ENCODE measurements at places on chromosomes 11 and 22.

- no peak for DNase-seq
Measured at GRCh38 chr11:87141980-87142514, 104.3 kb downstream of the TMEM135 start.

- no peak for DNase-seq
Measured at GRCh38 chr11:65661599-65662246, 993 bp downstream of the RELA start.

- DNase-seq = no peak
Measured at GRCh38 chr11:75029836-75030631, 41.3 kb downstream of the NEU3 start.

DNA sequence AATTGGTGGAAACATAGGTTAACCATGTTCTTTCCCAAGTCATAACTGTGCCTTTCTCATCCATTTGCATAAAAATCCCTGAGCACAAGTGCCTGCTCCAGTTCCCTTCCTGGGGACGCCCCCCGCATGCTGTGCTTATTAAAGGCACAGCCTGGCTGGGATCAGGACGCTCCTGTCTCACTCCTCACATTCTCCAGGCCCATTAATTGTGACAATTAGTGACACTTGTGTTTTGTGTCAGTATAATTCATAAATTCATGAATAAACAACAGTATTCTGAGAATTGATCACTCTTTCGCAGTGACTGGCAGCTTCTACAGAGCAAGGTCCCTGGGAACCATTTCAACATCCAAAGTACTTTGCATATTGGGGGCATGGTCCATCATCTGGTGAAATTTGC is 1354.4 kb downstream of the TBC1D22A start:
- DNase-seq = no peak

GRCh38 chr11:112834277-112834755 is 126.9 kb upstream of the NCAM1 start:
- DNase-seq = no peak

DNA sequence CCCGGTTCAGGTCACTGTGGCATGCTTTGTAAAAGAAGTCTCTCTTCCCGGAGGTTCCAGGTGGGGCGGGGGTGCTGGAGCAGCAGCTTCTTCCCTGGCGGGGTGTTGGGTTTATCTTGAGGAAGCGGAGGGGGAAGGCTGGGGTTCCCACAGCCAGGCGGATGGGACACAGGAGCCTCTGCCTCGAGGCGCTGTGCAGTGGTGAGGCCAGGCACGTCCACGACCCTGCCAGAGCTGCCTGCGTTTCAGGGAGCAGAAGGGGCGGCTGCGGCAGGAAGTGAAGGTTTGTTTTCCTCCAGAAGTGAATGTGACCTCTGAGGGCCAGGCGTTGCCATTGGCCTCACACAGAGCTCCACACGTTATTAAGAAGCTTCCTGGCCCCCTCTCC is 20.1 kb upstream of the ADORA2A start:
- DNase-seq = no peak

- peak; percentile 15 for DNase-seq
Measured at GRCh38 chr11:61587951-61588727, 7.3 kb upstream of the SYT7 start.

DNA sequence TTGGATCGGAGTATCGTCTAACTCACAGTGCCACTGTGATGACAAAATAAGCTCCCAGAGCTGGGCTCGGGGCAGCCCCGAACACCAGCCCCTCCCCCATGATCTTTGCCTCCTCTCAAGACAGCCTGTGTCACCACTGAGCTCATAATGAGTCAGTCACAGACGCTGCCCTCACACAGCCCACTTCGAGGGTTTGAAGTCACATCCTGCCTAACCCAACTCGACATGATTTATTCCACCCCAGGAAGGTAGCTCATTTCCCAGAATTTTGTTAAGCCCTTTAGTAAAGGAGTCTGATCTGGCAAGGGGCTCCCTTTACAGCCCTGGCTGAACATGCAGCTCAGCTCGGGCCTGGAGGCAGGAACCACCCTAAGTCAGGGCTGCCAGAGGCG is 22.8 kb downstream of the MYH9 start:
- DNase-seq = peak; percentile 70

DNA sequence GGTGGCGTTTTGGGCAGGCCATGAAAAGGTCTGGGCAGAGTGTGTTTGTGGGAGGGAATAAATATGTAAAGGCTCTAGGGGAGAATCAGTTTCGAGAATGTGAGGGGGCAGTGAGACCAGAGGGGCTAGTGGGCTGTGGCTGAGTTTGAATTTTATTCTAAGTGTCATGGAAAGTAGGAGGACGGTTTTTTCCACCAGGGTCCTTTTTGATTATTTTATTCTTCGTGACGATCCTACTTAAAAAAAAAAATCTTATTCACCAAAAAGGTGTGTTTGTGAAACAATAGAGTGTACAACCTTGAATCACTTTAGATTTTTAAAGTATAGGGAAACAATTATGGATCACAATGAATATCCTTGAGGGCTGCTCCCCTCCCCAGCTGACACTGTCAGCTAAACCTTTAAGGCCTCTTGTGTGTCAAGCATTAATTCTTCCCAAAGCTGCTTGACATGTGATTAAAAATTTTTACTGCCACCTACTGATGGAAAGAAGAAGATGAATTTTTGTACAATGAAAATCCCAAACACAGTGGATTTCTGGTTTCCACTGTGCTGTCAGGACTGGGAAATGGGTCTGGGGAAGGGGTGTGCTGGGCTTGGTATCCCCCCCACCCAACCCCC is 107.5 kb upstream of the OR4B1 start:
- no peak for DNase-seq

DNA sequence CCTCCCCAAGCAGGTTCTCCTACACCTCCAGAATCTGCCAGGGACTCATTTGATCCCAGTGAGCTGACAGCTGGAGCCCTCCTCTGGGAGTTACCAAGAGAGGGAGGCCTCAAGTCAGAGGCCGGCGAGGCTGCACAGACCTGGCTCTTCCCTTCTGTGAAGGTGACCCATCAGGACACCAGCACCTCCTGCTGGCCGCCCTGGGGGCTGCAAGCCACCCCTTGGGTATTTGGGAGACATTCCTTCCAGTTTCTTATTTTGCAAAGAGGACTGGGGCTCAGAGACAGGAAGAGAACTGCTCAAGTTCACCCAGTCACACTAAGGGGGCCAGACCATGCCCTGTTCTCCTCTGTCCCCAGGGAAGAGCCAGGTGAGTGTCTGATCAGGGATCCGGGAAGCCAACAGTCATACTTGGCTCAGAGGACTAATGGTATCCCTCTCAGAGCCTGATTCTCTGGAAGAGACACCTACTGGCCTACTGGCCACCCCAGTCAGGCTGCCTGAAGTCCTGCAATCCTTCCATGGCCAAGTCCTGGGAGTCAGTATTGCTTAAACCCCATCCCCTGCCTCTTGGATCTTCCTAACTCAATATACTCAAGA is 40.5 kb upstream of the RIC3 start:
- DNase-seq = no peak

DNA sequence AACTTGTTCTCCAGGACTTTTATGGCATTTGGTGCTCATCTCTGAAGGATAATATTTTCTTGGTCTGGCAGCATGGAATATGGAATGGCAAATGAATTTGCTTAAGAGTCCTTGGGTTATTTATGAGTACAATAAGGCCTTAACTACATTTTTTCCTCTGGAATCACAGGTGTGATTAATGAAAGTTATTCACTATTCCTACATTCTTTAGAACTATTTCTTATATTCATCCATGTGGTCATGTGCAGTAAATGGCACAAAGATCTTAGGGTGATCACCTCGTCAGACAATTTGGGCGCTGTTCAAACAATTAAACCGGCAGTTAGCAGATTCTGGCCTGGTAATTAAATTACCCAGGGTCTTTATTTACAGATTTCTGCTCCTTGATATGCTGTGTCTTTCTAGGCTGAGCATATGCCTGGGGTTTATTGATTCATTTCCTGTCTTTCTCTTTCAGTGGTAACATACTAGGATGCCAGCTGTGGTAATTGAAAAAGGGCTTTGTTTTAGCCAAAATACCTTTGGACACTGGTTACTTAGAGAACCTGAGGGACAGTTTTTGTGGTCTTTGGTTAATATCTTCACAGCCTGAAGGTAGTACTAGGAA is 31.6 kb downstream of the SIK2 start:
- DNase-seq = no peak

- no peak for DNase-seq
Measured at GRCh38 chr22:31857247-31857646, 87.1 kb upstream of the YWHAH start.

- DNase-seq = no peak
Measured at GRCh38 chr11:132472411-132473172, 1059.7 kb downstream of the OPCML start.

GRCh38 chr22:47192651-47193437 is 430.4 kb downstream of the TBC1D22A start:
- DNase-seq = no peak

- no peak for DNase-seq
Measured at GRCh38 chr11:35292279-35292678, 127.1 kb downstream of the SLC1A2 start.

DNA sequence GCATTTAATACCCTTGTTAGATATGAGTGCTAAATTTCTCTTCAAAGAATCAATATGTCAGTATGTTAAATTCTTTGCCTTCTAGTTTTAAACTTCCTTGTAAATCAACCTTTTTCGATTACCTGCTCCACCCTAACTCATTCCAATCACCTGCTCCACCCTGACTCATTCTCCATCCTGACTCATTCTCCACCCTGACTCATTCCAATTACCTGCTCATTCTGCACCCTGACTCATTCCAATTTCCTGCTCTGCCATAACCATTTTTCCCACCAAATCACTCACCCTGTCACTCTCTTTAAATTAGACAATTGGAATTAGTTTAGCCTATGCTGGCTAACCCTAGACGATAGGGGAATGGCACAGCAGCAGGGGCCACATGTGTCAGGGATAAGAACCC is 519.5 kb upstream of the LRRC4C start:
- no peak for DNase-seq

DNA sequence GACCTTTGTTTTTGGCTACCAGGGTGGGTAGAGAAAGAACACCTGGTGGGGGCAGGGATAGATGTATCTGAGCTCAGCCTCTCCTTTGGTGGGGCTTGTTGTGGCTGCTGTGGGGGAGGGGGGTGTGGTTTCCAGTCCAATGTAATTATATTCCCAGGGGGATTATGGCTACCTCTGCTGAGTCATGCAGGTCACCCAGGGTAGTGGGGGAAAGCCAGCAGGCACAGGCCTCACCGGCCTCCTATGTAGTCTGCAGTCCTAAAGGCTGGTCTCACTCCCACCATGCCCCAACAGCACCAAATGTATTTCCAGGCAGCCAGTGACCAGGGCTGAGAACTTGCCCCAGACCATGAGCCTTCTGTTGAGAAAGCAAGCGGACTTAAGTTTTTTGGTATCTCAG is 119.6 kb downstream of the DYNC2H1 start:
- no peak for DNase-seq

- DNase-seq = no peak
Measured at GRCh38 chr11:14544611-14545010, 24.4 kb upstream of the PSMA1 start.

DNA sequence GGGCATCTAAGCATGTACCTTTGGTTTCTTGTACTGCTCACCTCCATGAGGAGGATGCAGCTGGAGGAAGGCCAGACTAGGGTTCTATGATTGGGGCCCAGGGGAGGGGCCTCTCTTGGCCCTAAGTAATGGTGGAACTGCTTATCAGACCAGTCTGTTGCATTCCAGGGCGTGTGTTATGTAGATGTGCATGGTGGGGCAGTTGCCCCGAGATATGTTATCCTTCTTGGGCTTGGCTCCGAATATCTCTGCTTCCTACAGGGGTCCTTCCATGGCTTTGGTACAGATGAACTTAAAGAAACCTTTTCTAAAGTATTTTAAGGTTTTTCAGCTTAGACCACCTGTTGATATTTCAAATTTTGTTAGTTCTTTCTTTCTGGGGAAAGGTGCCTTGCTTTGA is 126.0 kb downstream of the SWAP70 start:
- DNase-seq = no peak

DNA sequence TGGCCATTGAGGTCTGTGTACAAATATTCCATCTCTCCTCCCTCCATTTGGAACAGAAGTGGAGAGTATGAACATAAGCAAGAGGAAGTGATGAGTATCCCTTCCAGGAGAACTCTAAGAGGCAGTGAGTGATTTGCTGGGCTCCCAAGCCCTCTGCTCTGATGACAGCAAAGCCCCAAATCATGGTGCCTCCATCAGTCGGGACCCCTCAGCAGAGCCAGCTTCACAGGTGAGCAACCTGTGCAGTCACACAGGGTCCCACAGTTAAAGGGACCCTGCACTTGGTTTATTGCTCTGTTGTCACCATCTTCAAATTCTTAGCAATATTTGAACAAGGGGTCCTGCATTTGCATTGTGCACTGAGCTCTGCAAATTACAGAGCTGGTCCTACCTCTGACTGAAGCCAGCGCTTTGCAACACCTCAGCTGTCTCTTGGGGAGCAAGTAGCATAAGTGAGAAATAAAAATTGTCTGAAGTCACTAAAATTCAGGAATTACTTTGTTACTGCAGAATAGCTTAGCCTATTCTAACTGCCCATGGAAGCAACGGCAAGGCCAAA is 466.4 kb downstream of the MN1 start:
- DNase-seq = no peak

- DNase-seq = no peak
Measured at GRCh38 chr11:69199583-69200315, 44.0 kb downstream of the SMIM38 start.

GRCh38 chr11:13889552-13890249 is 72.8 kb upstream of the SPON1 start:
- no peak for DNase-seq

- DNase-seq = no peak
Measured at GRCh38 chr11:11540157-11540556, 81.6 kb downstream of the GALNT18 start.

GRCh38 chr11:42709216-42709615 is 602.6 kb upstream of the API5 start:
- DNase-seq = no peak

GRCh38 chr22:39364714-39365491 is 15.1 kb downstream of the SYNGR1 start:
- no peak for DNase-seq

- peak; percentile 58 for DNase-seq
Measured at GRCh38 chr11:58567889-58568512, 7.7 kb downstream of the LPXN start.

DNA sequence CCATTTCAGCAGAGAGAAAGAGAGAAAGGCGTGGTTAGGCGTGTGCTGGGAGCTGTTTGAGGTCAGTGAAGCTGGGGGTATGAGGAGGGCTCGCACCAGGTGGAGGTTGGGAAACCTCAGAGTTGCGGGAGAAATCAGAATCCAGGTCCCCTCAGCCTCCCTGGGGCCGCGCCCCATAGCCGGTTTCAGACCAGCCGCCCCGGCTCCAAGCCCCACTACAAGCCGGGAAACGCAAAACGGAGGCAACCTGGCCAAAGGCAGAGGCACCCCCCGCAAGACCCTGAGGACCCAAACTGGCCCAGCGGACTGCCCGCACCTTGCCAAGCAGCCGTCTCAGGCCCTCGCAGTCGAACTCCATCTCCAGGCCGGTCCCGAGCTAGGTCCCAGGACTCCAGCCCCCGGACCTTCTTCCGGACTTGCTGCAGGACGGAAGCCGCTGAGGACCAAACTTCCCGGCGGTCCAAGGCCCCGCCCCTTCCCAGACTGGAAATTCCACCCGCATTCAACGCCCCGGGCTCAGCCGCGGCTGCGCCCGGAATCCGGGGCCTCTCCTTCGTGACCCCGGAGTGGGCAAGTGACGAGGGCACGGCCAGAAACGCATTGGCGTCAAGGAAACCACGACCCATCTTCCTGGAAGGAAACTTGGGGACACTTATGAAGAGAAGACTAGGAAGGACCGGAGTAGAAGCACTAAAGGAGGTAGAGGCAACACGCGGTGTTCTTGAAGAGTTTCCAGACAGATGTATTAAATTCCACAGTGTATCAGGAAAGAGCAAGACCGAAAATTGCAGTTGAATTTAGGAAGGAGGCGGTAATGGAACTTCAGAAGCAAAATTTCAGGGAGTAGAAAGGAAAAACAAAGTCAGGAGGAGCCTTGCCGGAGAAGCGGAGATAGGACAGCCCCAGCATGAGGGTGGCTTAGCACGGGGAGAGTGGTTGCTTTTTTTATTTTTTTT is at the start of gene UEVLD:
TSS of gene UEVLD (minus strand) at position 438 of the 956 bp plus-strand sequence. CDS start at position 358, 80 bp downstream.
- peak; percentile 22 for DNase-seq
